GM12878 (cell line): ENCODE measurements at places on chromosomes 16 and 17.

GRCh38 chr17:40779181-40779909 is 3.0 kb downstream of the KRT27 start:
- DNase-seq, result no peak

DNA sequence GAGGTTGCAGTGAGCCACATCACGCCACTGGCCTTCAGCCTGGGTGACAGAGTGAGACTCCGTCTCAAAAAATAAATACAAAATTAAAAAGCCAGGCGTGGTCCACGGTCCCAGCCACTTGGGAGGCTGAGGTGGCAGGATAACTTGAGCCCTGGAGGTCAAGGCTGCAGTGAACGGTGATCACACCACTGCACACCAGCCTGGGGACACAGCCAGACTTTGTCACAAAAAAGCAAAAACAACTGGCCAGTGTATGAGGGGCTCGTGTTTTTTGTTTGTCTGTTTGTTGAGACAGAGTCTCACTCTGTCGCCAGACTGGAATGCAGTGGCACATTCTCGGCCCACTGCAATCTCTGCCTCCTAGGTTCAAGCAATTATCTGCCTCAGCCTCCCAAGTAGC is 1.2 kb upstream of the UBB start:
- no peak for DNase-seq

GRCh38 chr16:66598111-66598510 is 6.4 kb upstream of the CMTM3 start:
- DNase-seq, result no peak

- no peak for DNase-seq
Measured at GRCh38 chr17:50414808-50415207, 11.2 kb upstream of the ACSF2 start.

DNA sequence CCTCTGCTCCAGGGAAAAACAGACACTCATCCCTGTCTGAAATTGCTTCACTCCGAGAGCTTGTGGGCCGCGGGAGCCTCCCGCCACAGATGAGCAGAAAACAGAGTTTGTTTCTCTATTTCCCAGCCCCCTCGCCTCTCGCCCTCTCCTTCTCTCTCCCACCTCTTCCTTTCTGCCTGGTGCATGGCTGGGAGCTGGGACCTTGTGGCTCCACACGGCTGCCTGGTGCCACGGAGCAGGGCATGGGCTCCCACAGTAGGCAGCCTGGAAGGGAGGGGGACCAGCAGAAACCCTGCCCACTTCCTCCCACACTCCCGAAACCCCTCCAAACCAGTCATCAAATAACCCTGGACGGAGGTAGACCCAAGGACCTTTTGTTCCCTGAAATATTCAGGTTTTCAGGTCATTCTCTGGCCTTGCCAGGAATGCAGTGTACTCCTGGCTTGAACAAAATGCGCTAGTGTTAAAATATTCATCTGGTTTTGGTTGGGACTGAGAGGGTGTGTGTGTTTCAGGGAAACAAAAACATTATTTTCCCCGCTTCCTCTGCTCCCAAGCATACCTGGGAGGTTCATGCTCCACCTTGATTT is 204.9 kb downstream of the C16orf78 start:
- no peak for DNase-seq

DNA sequence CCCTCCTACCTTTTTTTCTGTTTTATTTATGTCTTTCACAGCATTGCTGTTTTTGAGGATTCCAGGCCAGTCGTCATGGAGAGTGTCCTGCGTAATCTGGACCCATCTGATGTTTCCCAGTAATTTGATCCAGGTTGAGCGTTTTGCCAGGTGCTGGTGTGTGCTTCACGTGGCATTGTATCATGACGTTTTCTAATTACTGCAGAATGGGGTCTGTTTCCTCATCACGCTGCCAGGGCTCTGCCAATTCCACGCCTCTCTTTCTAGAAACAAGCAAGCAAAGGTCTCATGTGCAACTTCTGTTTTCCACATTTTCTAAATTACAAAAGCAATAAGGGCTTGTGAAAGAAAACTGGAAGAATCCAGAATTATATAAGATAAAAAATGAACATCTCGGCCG is 28.3 kb upstream of the BHLHA9 start:
- DNase-seq, result no peak
